Epithelial cell of esophagus (primary cell): ENCODE measurements at places on chromosomes 13 and 19.
A peak's percentile ranks its signal among the peaks of the same experiment; 100 is the strongest.

DNA sequence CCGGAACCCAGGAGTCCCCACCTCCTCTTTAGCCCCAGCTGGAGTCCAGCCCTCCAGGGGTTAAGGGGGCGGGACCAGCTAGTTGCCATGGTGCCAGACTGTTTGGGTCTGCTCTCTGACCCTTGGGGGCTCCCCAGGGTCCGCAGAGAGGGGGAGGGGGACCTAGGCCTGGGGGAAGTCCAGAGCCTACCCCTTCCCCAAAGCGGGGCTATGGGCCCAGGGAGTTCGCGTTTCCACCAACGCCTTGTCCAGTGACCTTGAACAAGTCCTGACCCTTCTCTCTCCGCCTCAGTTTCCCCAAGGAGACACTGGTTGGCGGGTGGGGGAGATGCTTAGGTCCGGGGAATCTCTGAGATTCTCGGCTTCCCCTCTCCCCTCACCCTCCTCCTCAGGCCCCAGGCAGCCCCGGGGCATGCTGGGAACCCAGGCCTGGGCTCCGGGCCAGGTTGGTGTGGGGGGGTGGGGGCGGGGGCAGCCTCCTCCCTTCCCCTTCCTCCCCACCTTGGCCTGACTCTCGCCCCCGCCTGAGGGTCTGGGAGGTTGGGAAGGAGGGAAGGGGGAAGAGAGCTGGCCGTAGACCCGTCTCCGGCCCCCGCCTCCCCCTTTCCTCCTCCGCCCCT, 2.6 kb upstream of the SPACA6 start:
- peak; percentile 59 for DNase-seq

- DNase-seq = no peak
Measured at GRCh38 chr13:31859571-31859970, 120.2 kb downstream of the RXFP2 start.

DNA sequence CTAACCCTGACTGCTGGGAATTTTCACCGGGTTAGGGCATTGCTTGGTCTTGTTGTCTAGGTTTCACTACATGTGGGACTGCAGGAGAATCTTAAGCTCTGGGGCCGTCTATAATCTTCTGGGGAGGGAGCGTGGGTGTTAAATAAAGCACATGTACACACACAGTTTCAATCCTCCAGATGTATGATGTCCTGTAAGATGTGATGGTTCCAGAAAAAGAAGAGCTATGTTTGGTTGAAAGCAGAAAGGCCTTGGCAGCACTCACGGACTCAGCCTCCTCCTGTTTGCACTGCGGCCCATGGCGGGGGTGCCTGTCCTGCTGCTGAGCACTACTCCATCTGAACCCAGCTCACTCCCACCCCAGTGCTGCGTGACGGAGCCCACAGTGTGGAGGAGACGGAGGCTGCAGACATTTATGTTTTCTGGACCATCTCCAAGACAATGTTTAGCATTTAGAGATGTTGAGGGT, 343.5 kb downstream of the TEX29 start:
- no peak for DNase-seq

DNA sequence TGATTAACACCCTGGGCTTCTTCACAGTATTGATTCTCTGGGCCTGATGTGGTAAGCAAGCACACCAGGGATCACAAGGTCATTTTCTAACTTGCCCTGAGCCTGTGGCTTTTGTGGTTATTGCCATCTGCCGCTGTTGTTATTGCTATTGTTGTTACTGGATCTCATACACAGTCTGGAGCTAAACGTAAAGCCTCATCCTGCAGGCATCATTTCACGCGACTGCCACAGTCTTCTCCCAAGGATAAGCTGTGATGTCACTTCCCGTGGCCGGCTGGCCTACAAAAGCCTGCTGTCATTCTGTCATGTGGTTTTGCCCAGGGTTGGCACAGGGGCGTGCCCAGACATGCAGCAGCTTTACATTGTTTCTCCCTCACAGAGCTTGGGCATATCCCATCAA, 154.0 kb upstream of the GPR12 start:
- peak; percentile 82 for DNase-seq

GRCh38 chr19:3292958-3293529, 68.6 kb downstream of the CELF5 start:
- no peak for DNase-seq

GRCh38 chr13:70016116-70016515, 91.5 kb upstream of the ATXN8OS start:
- DNase-seq = no peak

DNA sequence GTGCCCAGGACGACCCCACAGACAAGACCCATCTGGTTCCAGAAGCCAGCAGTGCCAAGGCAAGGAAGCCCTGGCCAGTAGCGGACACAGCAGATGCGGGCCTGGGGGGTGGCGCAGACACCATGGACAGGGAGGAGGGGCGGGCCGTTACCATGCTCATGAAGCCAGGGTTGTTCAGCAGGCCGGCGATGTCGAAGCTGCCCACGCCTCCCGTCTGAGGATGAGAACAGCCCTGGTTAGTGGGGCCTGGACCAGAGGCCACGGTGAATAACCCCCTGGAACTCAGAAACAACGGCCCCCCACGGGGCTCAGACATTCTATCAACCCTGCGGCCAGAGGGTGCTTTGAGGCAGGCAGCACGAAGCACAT, 21.5 kb upstream of the SLC39A3 start:
- no peak for DNase-seq

GRCh38 chr13:28953714-28954418, 133.7 kb downstream of the MTUS2 start:
- DNase-seq = no peak

GRCh38 chr13:75986818-75987217, 350.7 kb downstream of the LMO7 start:
- DNase-seq = no peak

- no peak for DNase-seq
Measured at GRCh38 chr19:52889076-52889475, 8.4 kb downstream of the ZNF320 start.

DNA sequence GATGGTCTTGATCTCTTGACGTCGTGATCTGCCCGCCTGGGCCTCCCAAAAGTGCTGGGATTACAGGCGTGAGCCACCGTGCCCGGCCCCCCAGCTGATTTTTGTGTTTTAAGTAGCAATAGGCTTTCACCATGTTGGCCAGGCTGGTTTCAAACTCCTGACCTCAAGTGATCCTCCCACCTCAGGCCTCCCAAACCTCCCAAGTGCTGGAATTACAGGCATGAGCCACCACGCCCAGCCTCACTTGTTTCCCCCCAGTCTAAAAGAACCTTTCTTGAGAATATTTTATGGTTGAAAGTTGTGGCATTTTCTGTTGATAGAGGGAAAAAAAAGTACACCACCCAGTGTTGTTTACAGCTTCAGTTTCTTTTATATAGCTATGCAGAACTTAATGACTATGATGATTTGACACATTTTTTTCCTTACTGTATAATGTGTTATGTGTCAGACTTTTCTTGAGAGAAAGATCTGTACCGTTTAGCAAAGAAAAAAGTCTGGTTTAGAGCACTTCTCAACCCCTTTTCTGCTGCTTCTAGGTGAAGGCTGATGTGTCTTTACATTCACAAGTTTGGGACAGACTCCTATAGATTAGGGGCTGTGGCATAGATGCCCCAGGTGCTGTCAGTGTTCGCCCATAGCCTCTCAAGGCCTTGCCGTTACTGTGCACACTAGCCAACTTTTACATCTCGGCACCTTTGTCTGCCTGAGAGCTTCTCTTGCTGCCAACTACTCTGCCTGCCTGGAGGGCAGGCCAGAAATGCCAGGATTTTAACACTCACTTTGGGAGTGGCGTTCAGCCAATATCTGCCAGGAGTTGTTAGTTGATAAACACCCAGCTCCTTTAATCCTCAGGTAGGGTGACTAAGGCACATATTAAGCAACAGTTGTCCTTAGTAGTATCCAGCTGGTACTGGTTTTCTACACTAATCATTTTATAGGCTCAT, 33.0 kb downstream of the KCTD4 start:
- DNase-seq = peak; percentile 99

DNA sequence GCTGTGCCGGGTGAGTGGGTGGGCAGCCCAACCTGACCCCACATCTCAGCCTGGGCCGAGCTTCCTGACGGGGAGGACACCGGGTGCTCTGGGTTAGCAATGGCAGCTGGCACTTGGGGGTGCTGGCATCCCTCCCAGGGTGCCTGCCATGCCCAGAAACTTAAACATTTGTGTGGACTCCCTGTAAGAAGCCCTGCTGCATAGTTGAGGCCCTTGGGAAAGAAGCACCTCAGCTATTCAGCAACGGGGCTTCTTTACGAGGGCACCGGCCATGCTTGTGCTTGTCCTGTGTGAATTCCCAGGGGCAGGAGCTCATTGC, 33.8 kb upstream of the MEDAG start:
- DNase-seq = no peak

- DNase-seq = no peak
Measured at GRCh38 chr13:22082030-22082429, 411.2 kb downstream of the FGF9 start.

GRCh38 chr19:45069056-45069455, 7.2 kb downstream of the ZNF296 start:
- peak; percentile 50 for DNase-seq
